Stimulated activated CD4-positive, alpha-beta T cell treated with anti-CD3 and anti-CD28 coated beads, TNF-alpha, amount 100 ng/mL, for 1 hour (primary cell): ENCODE measurements at places on chromosomes 11 and 22.
A peak's percentile ranks its signal among the peaks of the same experiment; 100 is the strongest.

- no peak for DNase-seq
These were observed 40.5 kb downstream of the DKK3 start for GRCh38 chr11:11967669-11968510.

GRCh38 chr11:113473983-113474361 lies 1.2 kb downstream of the DRD2 start:
- no peak for DNase-seq

DNA sequence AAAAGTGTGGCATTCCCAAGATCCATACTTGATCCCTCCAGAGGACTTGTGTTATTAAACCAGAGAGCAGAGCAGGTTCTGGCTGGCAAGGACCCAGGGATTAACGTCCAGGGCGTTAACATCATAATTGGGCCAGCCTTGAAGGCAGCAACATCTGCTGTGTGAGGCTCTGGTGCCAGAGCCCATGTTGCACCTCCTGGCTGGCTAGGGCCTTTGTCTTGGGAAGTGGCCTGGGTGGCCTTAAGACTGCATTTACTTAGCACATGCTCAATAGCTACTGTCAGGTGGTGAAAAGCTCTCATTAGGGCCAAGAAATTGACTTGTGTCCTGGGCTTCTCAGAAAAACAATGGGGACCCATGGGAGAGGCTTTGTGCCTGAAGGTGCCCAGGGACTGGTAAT lies 66.6 kb downstream of the CACNG2 start:
- no peak for DNase-seq

DNA sequence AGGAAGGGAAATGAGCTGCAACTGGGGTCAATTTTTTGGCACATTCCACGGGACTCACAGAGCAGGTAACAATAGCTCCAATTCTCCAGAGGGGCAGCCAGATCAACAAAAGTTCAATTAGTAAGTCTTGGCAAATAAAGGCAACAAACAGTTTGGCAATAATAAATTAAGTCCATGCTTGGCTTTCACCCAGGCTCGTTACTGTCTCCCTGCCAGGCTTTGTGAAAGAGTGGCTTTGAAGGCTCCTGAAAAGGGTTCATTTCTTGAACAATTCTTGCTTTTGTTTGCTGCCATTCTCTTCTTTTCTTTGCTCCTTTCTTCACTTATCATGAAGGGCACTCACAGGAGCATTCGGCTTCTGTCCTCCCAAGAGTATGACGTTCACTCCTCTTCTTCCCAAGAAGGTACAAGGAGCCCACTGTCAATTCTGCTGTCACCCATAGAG lies 123.3 kb downstream of the APIP start:
- no peak for DNase-seq

DNA sequence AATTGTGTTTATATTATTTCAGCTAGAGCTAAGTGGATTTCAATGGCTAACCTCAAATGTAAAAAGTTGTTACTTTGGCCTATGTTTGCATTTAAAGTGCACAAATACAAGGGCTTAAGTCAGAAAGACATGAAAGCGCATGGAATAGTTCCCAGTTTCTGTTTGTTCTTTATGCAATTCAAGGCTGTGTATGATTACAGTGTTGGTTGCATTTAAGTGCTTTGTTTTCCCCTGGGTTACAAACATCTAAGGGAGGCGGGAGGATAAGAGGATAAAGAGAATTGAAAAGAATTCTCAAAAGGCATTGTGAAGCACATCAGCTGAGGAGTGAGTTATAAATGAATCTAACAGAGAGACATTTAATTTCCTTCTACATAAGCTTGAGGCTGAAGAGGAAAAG lies 453.4 kb downstream of the NTM start:
- DNase-seq: no peak

- no peak for DNase-seq
These were observed 26.4 kb downstream of the IZUMO1R start for GRCh38 chr11:94330789-94331188.

DNA sequence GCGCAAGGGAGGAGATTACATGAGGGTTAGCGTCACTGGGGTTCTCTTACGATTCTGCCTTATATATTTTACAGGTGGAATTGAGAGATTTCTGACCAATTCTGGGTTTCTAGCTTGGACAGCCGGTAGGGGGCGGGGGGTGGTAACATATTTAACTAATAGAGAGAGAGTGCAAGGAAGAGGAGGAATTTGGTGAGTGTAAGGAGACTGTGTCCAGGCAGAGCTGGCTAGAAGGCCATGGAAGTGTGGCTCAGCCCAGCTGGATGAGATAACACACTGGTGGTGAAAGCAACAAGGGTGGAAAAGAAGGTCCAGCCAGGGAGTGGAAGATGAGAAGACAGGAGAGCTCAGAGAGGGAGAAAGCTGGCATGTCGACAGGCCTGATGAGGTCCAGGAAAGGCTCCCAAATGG lies 56.5 kb downstream of the ST3GAL4 start:
- DNase-seq: no peak

DNA sequence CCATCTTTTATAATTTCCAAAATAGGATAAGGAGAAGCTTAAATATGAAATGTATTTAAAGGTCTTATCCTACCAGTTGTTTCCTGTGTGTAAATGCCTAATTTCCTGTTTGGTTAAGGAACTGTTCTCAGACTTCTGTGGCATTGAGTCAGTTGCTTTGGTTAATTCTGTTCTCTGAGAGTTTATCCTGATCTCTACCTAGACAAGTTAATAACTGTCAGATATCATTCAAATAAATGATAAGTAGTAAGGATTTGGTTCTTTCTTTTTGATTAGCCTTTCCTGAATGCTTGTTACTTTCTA lies 39.5 kb downstream of the CTNND1 start:
- DNase-seq: no peak

GRCh38 chr11:11414996-11415395 lies 61.9 kb upstream of the CSNK2A3 start:
- DNase-seq: no peak

DNA sequence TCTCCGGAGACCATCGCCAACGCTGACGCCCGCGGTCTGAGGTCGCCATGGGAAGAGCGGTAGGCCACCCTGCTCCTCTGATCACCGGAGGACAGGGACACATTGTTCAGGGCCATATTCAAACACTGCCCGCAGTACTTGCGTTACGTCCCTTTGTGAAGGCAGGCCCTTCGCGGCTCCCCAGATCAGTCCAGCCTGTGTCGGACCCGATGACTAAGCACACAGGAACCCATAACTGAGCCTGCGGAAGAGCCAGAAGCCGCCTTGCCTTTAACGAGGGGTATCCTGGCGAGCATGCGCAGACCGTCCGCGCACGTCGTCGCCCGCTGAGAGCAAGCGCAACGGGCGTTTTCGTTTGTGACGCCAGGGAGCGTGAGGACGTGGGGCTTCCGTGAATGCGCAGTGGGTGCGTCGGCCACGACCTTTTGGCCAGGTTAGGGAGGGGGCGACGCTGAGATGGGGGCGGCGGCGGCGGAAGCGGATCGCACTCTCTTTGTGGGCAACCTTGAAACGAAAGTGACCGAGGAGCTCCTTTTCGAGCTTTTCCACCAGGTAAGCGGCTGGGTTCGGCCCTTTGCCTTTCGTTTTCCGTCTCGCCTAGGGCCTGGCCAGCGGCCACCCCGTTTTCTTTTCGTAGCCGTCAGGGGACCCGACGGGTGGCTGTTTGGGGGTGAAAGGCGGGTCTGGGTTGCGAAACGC lies at the start of the genes C11orf71 and RBM7:
Gene C11orf71, minus strand, starts transcription at position 296 of the 699 bp plus-strand sequence. Its CDS starts 180 bp downstream, at position 116.
Gene RBM7, plus strand, starts transcription at position 451 of the 699 bp plus-strand sequence. Its CDS starts 6 bp downstream, at position 457.
- DNase-seq: peak; percentile 96

DNA sequence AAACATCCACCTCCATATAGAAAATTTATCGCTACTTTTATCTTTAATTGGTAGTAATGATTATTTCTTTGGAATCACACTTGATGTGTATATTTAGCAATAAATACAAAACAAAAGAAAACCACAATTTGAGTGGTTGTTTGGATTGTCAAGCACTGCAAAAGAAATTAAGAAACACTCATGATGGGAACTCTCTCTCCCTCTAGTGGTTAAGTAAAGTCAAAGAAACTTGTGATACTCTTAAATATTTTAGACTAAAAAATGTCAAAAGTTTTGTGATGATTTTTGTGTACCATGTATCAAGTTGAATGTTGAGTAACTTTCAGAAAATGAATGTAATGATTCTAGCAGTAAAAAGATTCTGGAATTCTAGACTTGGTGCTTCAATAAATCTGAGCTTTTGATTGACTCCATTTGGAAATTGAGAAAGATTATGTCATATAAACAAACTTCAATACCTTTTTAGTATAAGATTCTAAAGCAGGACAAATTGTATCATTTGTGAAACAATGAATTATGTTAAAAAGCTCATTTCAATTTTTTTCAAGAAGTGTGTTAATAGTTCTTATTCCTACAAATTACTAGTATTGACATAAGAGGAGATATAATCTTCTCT lies 20.8 kb downstream of the MUC15 start:
- DNase-seq: no peak

- DNase-seq: no peak
These were observed 30.6 kb downstream of the RAB30 start for GRCh38 chr11:83041126-83041525.

- DNase-seq: no peak
These were observed 13.0 kb downstream of the MRPL21 start for GRCh38 chr11:68890490-68891231.

DNA sequence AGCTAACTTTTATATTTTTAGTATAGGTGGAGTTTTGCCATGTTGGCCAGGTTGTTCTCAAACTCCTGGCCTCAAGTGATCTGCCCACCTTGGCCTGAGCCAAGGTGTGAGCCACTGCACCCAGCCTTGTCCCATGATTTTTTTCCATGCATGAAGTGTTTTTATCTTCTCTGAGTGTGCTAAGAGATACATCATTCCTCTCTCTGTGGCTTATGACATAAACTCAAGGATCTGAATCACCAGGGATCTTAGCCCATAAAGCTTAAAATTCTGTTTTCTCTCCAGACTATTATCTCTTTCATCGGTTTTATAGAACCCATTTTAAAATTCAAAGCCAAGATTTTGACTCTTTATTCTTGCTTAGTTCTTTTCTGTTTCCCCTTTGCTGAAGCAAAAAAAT lies 48.4 kb upstream of the C11orf58 start:
- no peak for DNase-seq

DNA sequence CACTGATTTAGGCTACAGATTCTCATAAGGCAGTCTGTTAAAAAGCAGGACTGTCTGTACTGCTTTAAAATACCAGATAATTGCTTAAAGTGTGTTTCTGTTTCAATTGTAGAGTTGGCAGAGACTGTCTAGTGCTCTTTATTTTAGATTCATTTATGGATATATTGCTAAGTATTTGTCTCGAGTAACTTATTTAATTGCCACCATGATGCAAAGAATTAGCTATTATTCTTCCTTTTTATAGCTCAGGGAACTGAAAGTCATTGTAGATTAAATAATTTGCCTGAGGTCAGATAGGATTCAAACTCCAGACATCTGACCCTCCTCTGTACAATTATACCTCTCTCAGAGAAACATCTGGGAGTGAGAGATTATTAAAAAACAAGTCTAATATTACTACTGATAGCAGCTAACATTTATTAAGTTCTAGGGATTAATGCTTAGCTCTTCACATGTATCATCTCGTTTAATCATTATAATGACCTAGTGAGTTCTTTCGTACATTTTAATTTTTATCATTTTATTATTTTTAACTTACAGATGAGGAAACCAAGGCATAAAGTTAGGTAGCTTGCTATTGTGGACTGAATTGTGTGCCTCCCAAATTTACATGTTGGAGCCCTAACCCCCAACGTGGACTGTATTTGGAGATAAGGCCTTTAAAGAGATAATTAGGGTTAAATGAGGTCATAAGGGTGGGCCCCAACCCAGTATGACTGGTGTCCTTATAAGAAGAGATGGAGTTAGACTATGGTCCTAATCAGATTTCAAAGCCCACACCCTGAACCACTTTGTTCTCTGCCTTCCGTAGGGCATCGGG lies 19.7 kb upstream of the RAG2 start:
- DNase-seq: no peak
